ENCODE measurements at places on chromosomes 12 and 14.

GRCh38 chr14:31921721-31922120, 155.4 kb upstream of the ARHGAP5 start:
- DNase-seq: no peak

DNA sequence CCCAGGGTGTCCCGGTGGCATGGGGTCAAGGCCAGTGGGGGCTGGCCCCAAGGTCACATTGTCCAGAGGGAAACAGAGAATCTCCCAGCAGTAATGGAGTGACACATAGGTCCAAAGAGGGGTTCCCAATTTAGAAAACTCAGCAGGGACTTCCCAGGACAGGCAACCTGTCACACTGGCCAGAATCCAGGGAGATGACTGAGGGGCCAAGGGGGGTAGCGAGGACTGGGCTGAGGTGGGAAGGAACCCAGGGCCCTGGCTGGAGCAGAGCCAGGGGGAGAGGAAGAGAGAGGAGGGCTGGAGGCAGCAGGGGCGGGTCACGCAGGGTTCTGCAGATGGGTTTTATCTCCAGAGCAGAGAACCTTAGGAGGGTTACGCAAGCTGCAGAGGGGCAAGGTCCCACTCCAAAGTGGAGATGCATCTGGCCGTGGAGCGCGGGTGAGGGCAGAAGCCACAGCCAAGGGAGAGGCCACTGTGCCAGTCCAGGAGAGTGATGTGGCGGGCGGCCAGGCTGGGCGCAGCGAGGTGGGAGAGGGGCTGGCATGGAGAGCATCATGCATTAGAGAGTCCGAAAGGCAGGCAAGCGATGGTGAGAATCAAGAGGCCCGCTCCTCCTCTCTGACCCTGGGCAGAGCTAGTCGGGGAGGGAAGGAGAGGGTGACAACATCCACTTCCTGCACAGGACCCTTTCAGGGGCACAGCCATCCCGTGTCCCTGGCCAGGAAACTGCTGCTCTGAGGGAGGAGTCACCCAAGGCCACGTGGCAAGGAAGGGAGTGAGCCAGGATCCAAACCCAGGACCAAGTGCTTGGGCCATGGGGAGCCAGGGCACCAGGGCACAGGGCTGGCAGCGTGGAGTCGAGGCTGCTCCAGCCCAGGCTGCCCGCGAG, 29.0 kb downstream of the NCOR2 start:
- no peak for DNase-seq

GRCh38 chr12:51971679-51972421, 20.4 kb downstream of the ACVR1B start:
- DNase-seq: no peak

DNA sequence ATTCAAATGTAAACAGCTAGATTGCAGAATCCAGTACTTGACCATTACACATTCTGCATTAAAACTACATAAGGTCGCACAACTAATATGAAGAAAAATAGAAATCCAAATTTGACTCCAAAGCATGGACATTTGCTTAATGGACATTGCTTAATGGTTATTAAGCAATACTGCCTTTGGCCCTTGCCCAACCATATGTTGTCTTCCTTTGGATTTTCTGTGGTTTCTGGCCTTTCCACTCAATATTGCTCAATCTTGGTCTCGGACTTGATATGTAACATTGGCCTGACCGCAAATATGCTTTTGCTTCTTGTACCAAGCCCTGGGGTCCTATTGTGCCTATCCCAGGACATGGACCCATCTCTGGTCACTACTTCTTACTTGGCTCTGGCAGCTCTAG, 67.2 kb downstream of the PTPRR start:
- DNase-seq: no peak

- DNase-seq: no peak
Measured at GRCh38 chr14:57753821-57754220, 112.1 kb downstream of the SLC35F4 start.

GRCh38 chr14:95664546-95664945, 21.7 kb upstream of the TCL1B start:
- DNase-seq: no peak

DNA sequence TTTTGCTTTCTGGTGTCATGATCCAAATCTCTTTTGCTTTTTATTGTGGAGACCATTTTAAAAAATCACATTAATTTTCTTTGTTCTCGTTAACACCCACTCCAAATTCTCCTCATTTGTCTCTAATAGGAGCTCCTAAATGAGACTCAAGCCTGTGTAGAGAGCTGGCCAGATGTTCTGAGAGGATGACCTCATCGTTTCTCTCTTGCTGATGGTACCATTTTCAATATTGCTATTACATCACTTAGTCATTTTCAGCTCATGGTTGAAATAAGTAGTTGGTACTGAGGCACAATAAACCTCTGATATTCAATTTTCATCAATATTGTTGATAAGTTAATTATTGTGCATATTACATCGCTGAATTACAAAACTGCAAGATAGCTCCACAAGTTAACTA, 31.5 kb downstream of the SPTB start:
- DNase-seq: no peak

All from stimulated activated CD8-positive, alpha-beta memory T cell treated with anti-CD3 and anti-CD28 coated beads, Interleukin-12 subunit alpha, Interleukin-12 subunit beta, amount 100 ng/mL, for 1 hour (primary cell).